ENCODE measurements at places on chromosomes 1 and 21. TPM values are rescaled to one million over a fixed set of nuclear protein-coding genes. Genes with fewer than 3 reads are reported as not detected.

DNA sequence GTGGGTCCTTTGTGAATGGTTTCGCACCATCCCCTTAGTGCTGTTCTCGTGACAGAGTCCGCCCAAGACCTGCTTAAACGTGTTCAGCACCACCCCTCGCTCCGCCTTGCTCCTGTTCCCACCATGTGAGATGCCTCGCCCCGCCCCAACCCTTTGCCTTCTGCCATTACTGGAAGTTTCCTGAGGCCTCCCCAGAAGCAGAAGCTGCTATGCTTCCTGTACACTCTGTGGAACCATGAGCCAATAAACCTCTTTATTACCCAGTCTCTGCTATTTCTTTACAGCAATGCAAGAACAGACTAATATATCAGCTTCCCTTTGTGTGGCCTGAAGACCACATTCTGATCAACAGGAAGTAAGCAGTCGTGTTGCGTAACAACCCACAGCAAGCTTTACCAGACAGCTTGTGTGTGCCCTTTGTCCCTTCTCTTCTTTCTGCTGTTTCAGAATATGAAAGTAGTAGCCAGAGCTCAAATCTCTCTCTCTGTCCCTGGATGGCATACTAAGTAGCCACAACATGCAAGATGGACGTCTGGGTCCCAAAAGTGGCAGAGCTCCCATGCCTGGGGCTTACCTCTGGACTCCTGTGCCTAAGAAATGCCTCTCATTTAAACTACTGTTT lies 14.1 kb downstream of the HENMT1 start:
- H3K4me3 ChIP-seq, result peak overlapping the region; percentile 73
- H3K27me3 ChIP-seq, result no peaks in the 10 kb centered on the region
- H3K4me1 ChIP-seq, result peaks cover 66% of the 10 kb centered on the region
- DNase-seq, result peak; percentile 95

DNA sequence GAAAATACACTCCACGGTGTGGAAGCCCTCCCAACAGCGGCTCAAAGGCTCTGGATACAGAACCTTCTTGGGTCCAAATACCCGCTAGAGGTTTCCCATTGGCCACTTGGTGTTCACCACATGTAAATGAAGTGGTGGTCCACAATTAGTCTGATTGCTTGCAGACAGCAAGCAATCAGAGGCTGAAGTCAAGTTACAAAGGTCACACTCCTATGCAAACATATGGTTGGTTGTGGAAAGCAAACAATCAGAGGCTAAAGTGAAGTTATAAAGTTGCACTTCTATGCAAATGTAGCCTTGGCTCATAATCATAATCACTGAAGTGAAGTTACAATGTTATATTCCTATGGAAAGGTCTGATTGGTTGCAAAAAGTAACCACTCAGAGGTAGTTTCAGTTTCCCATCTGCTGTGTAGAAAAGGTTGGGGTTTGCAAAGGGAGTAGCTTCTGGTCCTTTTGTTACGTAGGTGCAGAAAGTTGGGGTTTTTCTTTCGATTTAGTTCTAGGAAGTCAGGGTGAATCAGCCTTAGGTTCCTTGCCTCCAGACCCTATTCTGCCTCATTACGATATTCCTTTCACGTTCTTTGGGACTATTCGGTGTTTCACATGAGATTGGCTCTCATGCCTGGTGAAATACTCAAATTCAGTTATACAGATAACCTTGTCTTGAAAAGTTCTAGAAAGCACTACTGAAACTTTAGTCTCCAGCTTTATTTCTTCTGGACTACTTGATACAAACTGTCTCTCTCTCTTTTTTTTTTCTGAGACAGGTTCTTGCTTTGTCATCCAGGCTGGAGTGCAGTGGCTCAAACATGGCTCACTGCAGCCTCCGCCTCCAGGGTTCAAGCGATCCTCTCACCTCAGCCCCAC lies 36.7 kb upstream of the MTF2 start:
- H3K36me3 ChIP-seq, result no peaks in the 10 kb centered on the region
- H3K27me3 ChIP-seq, result no peaks in the 10 kb centered on the region
- peaks cover 31% of the 10 kb centered on the region for H3K4me1 ChIP-seq
- H3K27ac ChIP-seq, result peak overlapping the region; percentile 93
- peak overlapping the region; percentile 77 for H3K4me3 ChIP-seq

DNA sequence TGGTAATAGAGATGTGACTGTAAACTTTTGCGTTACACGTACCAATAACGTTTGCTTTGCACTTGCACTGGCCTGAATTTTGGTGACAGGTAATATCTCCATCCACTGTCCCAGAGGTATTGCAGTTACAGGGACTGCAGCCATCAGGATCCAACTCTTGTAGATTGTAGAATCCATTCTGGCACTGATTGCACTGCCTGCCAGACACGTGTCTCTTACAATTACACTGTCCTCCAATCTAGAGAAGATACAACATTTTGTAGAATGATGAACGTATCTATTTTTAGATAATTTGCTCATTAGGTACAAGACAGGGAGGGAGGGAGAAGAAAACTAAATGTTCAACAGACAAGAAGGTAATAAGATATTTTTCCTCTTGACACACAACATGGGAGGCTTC lies 172.4 kb downstream of the USH2A start:
- no peaks in the 10 kb centered on the region for H3K27me3 ChIP-seq
- no peaks in the 10 kb centered on the region for H3K36me3 ChIP-seq
- DNase-seq, result no peak
- no peaks in the 10 kb centered on the region for H3K4me1 ChIP-seq

GRCh38 chr1:4652631-4653327 lies 1.6 kb upstream of the AJAP1 start:
- no peak overlapping the region for H3K27ac ChIP-seq
- H3K4me1 ChIP-seq, result no peaks in the 10 kb centered on the region
- H3K27me3 ChIP-seq, result peaks cover 32% of the 10 kb centered on the region
- no peak overlapping the region for H3K4me3 ChIP-seq
- no peaks in the 10 kb centered on the region for H3K36me3 ChIP-seq

Gene GNAT2
- total RNA-seq, result not detected

DNA sequence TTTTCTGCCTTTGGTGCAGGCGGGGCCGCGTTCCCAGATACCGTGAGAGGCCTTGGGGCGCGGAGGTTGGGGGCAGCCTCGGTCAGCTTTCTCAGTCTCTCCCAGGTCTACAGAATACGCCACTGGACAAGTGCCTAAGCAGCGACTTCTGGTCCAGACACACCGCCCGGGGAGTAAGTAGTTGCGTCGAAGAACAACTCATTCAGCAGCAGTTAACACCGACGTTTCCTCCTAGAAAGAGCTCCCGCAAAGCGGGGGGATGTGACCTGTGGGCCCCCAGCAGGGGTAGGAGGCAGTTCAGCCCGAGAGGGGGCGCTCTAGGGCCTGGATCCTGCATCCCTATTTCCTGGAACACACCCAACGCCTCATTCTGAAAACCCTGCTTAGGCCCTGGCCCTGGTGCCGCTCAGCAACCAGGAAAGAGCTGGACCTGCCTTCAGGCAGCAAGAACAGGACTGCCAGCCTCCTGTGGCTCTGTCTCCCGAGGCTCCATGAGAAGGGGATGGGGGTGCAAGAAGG lies 6.5 kb upstream of the BARHL2 start:
- H3K27me3 ChIP-seq, result peaks cover 94% of the 10 kb centered on the region
- H3K36me3 ChIP-seq, result peaks cover 30% of the 10 kb centered on the region
- H3K4me1 ChIP-seq, result peaks cover 46% of the 10 kb centered on the region
- no peak overlapping the region for H3K27ac ChIP-seq

GRCh38 chr1:223102797-223103533 lies 40.1 kb downstream of the TLR5 start:
- peaks cover 6% of the 10 kb centered on the region for H3K27me3 ChIP-seq
- no peaks in the 10 kb centered on the region for H3K36me3 ChIP-seq
- no peak for DNase-seq
- no peak overlapping the region for H3K27ac ChIP-seq
- no peaks in the 10 kb centered on the region for H3K4me1 ChIP-seq

DNA sequence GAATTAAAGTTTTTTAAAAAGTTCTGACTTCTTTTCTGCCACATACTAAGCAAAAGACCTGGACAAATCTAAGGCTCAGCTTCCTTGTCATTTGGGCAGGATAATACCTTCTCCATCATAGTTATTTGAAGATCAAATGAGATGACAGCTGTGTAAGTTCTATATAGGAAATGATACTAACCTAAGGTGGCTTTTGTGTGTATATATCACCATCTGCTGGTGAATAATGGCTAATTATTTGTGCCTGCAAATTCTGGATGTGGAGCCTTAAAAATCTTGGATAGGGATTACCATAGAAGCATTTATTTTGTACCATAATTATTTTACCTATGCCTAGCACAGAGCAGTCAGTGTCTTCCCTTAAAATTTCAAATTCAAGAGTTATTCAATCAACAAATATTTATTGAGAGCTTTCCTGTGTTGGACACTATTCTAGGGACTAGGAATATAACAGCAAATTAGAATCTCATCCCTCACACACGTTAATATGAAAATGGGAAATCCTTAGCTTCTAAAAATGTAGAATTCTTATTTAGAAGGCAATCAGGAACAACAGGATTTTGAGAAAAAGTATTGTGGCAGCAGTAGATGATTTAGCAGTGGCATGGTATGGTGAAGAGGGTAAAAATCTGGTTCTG lies 89.8 kb downstream of the TMEM200B start:
- H3K27me3 ChIP-seq, result no peaks in the 10 kb centered on the region
- H3K36me3 ChIP-seq, result peaks cover 20% of the 10 kb centered on the region
- H3K4me1 ChIP-seq, result no peaks in the 10 kb centered on the region
- DNase-seq, result no peak
- no peak overlapping the region for H3K4me3 ChIP-seq
- no peak overlapping the region for H3K27ac ChIP-seq

Gene TEX38
- not detected for total RNA-seq

GRCh38 chr1:183841550-183841949 lies 36.6 kb downstream of the RGL1 start:
- DNase-seq, result no peak
- no peaks in the 10 kb centered on the region for H3K27me3 ChIP-seq
- H3K27ac ChIP-seq, result no peak overlapping the region
- peaks cover 18% of the 10 kb centered on the region for H3K4me1 ChIP-seq
- H3K4me3 ChIP-seq, result no peak overlapping the region
- no peaks in the 10 kb centered on the region for H3K36me3 ChIP-seq

GRCh38 chr1:67564193-67564592 lies 120.8 kb upstream of the GADD45A start:
- no peaks in the 10 kb centered on the region for H3K4me1 ChIP-seq
- no peak overlapping the region for H3K27ac ChIP-seq
- DNase-seq, result no peak
- no peak overlapping the region for H3K4me3 ChIP-seq

GRCh38 chr1:22736501-22737080 lies 26.0 kb downstream of the EPHB2 start:
- H3K27ac ChIP-seq, result no peak overlapping the region
- H3K4me1 ChIP-seq, result no peaks in the 10 kb centered on the region
- DNase-seq, result no peak
- peaks cover 4% of the 10 kb centered on the region for H3K27me3 ChIP-seq
- H3K36me3 ChIP-seq, result no peaks in the 10 kb centered on the region
- no peak overlapping the region for H3K4me3 ChIP-seq

DNA sequence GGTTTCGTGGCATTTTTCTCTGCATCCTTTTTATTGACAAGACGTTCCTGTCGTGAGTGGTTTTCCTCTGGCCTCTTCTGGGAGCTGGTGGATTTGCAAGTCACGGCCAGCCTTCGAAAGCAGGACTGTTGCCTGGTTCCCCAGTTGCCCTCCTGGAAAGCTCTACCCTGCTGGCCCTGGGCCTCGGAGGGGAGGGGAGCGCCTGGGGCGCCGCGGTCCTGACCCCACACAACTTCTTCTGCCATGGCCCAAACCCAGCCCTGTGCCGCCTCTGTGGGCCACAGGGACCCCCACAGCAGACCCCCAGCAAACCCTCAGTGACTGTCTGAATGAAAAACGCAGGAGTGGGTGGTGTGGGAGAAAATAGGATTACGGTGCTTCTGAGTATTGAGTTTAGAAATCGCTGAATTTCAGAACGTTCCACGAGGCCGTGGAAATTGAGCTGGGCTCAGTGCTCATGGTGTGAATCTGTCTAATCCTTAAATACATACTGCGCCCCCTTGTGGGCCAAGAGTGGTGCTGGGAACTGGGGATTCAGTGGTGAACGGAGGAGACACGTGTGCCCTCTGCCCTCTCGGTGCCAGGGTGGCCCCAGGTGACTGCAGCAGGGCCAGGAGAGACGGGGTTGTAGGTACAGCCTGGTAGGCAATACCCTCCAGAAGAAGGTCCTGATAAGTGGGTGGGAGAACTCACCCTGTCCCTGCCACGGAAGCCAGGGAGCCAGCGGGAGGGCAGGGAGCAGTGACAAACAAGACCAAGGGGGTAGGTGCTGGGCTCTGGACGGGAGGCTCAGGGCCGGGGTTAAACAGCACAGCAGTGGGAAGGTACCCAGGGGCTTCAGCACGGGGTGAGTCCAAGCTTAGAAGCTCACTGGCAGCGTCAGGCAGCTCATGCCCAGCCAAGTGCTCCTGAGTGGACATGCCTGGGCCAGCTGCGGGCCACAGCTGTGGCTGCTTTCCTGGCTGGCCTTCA lies 101.2 kb upstream of the COL6A1 start:
- H3K36me3 ChIP-seq, result peaks cover under 1% of the 10 kb centered on the region
- H3K4me1 ChIP-seq, result peaks cover 27% of the 10 kb centered on the region
- H3K27ac ChIP-seq, result peak overlapping the region; percentile 30
- peak; percentile 80 for DNase-seq
- peaks cover 22% of the 10 kb centered on the region for H3K27me3 ChIP-seq
- no peak overlapping the region for H3K4me3 ChIP-seq

- no peaks in the 10 kb centered on the region for H3K4me1 ChIP-seq
- H3K36me3 ChIP-seq, result peaks cover 51% of the 10 kb centered on the region
Measured at GRCh38 chr1:12581179-12581578, 36.8 kb downstream of the DHRS3 start.
